ENCODE measurements at places on chromosomes 2 and 18.

GRCh38 chr2:52532956-52533355, 1234.6 kb upstream of the CHAC2 start:
- DNase-seq = no peak

DNA sequence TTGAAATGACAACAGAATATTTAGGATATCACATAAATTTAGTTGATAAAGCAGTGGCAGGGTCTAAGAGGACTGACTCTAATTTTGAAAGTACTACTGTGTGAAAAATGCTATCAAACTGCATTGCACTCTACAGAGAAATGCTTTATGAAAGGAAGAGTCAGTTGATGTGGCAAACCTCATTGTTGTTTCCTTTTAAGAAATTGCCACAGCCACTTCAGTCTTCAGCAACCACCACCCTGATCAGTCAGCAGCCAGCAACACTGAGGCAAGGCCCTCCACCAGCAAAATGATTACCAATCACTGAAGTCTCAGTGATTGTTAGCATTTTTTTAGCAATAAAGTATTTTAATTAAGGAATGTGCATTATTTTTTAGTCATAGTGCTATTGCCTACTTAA, 488.7 kb upstream of the SLC39A10 start:
- DNase-seq = no peak

DNA sequence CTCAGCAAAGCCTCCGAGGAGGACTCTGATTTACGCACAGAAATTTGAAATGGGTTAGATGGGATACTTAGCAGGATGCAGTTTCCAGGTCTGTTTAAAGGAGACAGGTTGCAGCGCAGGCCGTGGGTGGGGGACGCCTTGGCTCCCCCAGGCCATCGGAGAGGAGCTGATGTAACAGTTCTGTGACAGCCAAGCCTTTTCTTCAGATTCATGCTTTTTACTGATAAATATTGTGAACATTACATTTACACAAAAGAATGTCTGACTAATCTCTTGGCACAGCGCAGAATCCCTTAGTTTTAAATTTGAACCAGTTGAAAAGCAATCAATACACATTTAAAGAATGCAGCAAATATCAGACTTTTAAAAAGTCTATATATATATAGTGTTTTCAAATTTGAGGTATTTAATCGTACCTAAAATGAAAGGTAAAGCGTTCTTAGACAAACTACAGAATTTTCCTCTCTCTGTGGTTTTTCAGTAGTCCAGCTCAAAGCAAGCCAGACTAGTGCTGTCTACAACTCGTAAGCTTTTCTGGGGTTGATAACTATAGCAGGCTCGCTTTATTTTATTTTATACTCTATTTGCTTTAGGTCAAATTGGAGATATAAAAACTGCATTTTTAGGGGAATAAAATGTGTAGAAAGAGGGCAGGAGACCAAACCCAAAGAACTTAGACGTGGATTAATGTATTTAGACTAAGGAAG, 221.9 kb downstream of the PIEZO2 start:
- DNase-seq = peak; percentile 84

DNA sequence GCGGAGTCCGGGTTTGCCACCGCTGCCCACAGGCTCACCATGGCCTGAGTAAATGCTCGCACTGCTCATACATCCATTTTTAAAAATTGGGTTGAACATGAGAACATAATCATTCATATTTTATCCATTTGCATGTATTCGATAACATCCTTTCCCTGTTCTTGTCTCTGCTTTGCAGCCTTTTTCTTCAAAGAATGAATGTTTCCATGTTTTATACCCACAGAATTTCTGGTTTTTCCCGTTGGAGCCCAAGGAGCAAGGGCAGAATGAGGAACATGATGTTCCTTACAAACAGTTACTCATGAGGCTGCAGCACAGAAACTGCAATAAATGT, 146.5 kb downstream of the CCDC74A start:
- DNase-seq = no peak

GRCh38 chr18:38421021-38421420, 855.4 kb upstream of the CELF4 start:
- DNase-seq = no peak

DNA sequence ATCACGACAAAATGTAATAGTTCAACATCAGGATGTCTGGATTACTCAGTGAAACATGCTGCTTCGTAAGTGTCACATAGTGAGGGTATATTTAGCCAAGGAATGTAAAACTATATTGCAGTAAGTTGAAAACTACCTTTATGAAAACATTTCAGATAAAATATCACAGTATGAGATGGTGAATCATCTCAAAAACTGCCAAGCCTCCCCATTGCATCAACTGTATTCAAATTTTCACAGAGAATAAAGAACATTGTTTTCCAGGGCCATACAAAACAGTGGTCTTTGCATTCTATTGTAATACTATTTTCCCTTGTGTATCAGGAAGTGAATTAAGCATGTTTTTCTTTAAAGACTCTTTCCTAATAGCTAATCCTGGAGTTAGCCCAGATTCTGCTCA, 47.6 kb upstream of the MSTN start:
- peak; percentile 79 for DNase-seq

GRCh38 chr2:160205505-160205904, 5.4 kb upstream of the ITGB6 start:
- peak; percentile 99 for DNase-seq

- no peak for DNase-seq
These were observed 251.5 kb upstream of the NXPH2 start for GRCh38 chr2:139031722-139032121.
